ENCODE measurements at places on chromosomes 12 and 14.

- peak; percentile 56 for DNase-seq
These were observed 29.0 kb downstream of the SERPINA11 start for GRCh38 chr14:94423453-94424056.

DNA sequence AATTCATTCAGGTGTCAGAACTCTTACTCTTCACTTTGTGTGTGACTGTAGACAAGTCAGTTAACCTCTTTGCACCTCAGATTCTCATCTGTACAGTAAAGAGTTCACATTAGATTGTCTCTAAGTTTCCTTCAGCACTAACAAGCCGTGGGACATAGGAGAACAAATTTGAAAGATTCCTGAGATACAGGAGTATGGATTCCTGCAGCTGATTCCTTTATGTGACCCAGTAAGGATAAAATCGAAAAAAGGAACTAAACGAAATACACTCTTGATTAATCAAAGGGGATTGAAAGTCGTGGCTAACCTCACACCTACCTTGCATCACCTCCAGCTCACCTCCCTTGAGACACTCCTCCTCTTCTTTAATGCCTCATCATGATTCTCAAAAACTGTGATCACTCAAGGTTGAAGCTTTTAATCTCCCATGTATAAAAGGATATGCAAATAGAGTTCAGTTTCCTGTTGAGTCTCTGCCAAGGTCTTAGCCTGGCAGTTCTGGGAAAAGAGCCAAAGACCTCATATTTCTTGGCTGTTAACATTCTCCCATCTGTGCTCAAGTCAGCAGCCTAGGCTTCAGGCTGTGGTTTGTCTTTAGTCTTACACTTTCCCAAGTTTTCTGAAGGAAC is 156.6 kb downstream of the DAD1 start:
- peak; percentile 97 for DNase-seq

GRCh38 chr12:1583421-1584078 is 10.8 kb downstream of the FBXL14 start:
- DNase-seq, result peak; percentile 87

DNA sequence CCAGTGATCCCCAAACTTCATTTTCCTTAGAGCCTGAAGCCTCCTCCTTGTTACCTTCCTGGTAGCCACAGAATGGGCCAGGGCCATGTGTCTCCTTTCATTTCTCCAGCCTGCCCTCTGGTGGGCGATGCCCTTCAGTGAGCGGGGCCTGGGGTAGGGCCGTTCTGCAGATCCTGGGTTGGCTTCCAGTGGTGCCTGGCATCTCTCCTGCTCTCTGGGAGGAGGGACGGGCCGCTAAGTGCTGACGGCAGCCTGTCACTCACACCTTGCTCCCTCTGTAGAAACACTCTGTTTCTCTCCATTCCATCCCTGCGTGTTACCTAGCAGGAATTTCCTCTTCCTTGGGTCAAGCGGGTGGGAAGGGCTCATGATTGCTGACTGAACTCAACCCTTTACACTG is 232.1 kb downstream of the CACNA1C start:
- peak; percentile 56 for DNase-seq

- no peak for DNase-seq
These were observed 171.6 kb downstream of the CALM1 start for GRCh38 chr14:90568405-90568804.

DNA sequence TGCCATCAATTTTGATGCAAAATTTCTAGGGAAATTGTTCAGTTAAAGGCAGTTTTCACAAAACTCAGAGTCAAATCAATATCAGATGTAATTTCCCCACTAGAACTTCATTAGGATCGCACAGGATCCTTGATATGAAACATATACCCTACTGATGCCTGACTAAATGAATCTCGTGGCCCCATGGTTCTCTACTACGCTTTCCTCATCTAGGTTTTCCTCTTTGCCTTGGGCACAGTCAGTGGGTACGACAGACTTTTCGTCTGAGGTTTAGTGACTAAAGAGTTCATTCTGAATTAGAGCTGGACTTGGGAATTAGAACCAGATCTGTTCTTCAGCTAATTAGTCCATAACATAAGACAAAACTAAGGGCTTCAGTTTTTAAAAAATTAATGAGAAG is 42.5 kb upstream of the GNPNAT1 start:
- no peak for DNase-seq

DNA sequence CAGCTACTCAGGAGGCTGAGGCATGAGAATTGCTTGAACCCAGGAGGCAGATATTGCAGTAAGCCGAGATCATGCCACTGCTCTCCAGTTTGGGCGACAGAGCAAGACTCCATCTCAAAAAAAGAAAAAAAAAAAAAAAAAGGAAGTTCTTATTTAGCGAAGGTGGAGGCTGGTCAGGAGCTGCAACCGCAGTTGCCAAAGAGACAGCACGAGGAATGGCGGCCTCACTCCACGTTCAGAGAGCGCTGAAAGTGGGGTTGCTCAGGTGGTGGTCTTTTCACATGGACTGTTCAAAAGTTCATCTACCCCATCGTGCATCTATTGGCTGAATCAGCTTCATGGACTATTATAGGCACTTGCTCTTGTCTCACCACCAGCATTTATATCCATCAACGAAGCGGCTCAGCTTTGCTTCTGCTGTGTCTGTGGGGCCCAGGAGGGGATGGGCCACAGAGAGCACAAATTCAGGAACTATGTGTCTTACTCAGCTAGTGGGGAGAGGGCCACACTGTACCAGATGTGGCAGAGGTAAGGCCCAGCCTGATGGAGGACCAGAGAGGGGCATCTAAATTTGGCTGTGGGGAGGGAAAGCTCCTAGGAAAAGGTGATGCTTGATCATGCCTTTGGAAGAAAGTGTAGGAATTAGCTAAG is 27.3 kb downstream of the SLC25A47 start:
- DNase-seq, result no peak

GRCh38 chr12:130139567-130140421 is 22.5 kb upstream of the FZD10 start:
- no peak for DNase-seq

DNA sequence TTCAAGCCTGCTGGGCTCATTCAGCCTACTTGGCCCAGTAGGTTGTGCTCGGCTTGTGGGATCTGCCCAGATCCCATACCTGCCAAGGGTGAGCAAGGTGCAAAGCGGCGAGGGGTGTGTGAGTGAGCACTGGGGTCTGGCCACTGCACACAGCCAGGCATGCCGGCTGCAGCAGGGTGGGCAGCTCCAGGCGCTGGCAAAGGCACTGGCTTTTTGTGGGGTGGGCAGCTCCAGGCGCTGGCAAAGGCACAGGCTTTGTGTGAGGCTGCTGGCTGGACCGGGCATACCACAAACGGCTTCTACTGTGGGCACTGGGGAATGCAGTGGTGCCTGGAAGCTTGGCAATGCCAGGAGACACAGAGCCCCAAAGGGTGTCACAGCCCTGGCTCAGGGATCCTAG is 137.4 kb downstream of the SLC16A7 start:
- DNase-seq, result no peak

DNA sequence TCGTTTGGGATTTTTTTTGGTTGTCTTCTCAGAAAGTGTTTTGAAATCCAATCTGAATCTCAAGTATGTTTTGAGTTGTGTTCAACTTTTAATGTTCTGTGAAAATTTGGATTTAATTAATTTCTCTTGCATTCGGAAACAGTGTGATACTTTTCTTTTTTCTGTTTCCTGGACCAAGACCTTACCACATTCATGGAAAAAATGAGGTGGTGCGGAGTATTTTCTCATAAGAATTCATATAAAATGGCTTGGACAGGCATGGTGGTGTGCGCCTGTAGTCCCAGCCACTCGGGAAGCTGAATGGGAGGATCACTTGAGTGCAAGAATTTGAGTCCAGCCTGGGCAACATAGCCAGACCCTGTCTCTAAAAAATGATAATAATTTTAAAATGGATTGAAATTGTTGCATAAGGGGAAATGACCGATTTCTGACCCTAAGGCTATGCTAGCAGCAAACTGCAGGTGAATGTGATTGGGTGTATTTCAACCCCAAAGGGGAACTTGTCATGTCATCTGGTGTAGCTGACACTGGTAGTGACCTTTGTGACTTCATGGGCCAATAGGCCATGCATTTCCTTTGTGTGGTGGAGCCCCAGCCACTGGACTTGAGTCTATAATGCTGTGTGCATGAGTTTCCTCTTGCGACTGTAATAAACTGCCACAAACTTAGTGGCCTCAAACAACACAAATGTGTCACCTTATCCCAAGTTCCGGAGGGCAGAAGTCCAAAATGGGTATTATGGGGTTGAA is 123.5 kb upstream of the RFLNA start:
- DNase-seq, result no peak

- no peak for DNase-seq
These were observed 15.2 kb upstream of the GALNT9 start for GRCh38 chr12:132344601-132345000.

DNA sequence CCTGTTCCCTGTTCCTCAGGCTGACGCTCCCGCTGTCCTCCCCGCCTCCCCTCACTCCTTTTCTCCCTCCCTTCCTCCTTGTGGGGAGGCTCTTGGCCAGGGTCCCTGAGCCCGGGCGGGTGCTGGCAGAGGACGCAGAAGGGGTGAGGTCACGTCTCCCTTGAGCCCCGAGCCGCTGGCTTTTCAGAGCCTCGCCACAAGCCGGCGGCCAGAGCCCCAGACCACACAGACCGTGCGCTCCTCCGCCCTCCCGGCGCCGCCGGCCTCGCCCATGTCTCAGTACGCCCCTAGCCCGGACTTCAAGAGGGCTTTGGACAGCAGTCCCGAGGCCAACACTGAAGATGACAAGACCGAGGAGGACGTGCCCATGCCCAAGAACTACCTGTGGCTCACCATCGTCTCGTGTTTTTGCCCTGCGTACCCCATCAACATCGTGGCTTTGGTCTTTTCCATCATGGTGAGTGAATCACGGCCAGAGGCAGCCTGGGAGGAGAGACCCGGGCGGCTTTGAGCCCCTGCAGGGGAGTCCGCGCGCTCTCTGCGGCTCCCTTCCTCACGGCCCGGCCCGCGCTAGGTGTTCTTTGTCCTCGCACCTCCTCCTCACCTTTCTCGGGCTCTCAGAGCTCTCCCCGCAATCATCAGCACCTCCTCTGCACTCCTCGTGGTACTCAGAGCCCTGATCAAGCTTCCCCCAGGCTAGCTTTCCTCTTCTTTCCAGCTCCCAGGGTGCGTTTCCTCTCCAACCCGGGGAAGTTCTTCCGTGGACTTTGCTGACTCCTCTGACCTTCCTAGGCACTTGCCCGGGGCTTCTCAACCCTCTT is at the start of gene TMEM233:
Gene TMEM233 (plus strand): TSS at position 197 of the 821 bp plus-strand sequence. CDS start 75 bp downstream, at position 272.
- DNase-seq, result no peak

DNA sequence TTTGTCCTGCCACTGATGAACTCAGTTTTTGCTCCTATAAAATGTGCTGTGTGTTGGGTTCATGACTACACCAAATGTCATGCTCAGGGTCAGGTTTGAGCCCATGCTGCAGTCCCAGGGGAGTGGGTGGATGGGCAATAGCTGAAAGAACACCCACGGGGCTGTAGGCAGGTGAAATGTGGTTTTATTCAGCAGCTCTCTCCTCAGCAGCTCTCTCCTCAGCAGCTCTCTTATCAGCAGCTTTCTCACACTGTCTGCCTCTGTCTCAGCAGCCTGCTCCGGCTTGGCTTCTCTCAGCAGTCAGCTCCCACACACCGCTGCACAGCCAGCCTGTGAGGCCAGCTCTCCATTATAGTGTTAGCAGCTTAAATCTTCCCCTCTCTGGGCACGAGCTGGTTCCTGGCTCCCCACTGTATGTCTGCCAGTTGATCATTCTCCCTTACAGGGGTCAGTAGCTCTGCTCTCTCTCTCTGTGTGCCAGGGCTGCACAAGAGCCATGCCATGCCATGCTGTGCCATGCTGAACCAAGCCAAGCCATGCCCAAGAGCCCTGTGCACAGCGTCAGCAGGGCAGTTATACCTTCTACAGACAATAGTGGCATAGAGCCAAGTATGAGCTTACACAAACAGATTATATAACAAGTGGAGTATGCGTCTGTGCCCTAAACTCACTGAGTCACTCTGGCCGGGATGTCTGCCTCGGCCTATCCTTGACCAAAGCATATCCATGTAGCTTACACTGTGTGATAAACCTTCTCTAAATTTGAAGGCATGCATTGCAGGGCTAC is 303.3 kb upstream of the TMPO start:
- no peak for DNase-seq

DNA sequence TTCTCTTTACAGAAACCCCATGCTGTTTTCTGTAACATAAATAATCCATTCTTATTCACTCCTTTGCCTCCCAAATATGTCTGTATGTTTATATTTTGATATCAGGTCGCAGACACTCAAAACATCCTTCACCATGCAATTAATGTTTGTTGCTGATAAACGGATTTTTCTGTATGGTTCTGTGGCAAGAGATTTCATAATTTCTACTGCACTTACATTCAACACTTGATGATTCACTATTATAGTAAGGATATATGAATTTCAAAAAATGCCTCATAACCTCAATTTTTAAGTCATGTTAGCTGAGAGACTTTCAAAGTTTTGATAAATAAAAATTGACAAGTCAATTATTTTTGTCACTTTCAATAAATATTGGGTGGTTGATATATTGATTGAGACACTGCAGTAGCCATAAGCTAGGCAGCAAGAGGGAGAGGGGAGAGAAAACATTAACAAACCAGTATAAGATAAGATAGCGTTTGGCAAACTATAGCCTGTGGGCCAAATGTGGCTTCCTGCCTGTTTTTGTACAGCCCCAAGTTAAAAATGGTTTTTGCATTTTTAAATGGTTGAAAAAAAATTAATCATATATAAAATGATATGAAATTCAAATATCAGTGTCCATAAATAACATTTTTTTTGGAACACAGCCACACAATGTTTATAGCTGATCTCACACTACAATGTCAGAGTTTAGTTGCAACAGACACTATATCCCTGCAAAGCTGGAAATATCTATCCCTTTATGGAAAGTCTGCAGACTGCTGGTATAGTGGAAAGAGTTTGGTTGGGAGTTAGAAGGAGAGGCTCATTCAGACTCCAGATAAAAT is 18.3 kb downstream of the ALDH6A1 start:
- peak; percentile 32 for DNase-seq

DNA sequence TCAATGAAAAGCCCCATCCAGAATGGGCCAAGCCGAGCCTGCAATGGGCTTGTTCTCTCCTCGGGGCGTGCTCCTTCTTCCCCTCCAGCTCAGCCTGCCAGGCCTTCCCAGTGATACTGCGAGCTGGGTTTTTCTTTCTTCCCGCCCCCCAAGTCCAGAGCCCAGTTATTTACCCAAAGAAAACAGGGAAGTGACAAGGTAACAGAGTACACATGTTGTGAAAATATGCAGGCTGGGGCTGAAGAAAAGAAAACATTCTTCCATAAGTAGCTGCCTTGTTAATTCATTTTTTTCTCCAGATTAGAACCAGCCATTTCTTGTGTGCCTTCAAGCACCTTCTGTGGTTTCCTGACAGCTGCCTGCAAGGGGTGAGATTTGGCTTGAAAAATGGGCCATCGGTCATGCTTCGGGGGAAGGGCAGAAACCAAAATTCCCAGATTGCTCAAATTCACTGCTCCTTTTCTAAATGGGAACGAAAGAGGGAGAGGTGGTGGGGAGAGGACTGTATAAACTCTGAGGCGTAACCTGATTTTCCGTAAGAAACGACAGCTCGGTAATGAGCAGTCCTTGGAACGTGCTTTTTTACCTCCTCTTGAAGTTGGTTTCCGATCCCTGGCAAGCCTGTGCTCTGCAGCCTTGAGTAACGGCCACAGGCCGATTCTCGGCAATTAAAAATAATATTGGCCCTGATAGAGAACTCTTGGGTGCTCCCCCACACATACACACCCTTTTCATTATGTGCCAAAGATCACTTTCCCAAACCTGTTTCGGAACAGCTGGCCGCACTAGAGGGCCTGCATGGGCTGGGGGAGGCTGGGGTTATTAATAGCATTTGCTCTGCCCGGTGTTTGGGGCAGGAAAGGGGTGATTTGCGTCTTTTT is 229.4 kb downstream of the ZFP36L1 start:
- DNase-seq, result no peak
